DND-41 (cell line): ENCODE measurements at places on chromosomes 3 and 15.

- DNase-seq, result no peak
Measured at GRCh38 chr3:193560870-193561269, 6.2 kb upstream of the ATP13A4 start.

DNA sequence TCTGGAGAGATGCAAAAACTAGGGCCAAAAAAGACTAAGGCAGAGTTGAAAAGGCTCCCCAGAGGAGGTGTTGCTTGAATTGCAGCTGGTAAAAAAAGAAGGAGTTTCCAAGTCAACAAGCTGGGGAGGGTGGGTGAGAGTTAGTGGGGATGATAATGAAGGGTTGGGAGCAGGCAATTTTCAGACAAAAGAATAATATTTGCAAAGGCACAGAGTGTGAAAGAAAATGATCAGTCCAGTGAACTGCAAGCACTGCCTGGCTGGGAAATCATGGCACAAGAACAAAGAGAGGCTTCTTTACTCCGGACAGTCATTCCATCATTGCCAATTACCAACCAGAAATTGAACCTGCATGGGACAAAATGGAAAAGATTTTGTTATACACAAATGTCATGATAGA, 42.2 kb downstream of the C3orf85 start:
- no peak for DNase-seq

DNA sequence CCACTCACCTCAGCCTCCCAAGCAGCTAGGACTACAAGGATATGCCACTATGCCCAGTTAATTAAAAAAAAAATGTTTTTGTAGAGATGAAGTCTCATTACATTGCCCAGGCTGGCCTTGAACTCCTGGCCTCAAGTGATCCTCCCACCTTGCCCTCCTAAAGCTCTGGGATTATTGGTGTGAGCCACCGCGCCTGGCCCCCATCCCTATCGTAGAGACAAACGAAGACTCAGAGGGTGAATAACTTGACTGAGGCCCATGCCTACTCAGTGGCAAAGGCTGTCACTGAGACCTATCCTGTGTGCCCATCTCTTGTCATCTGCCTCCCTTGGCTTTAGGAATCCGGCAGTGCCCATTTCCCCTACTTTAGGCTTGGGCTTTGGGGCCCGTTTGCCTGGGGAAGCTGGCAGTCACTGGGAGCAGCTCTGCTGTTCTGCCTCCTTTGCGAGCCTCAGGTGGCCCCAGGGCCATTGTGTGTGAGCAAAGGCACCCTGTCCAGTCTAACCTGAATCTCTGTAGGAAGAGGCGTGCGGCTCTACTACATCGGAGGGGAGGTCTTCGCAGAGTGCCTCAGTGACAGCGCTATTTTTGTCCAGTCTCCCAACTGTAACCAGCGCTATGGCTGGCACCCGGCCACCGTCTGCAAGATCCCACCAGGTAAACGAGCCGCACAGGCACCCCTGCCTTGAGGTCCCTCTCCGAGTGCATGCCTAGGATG, 70.1 kb downstream of the AAGAB start:
- no peak for DNase-seq

DNA sequence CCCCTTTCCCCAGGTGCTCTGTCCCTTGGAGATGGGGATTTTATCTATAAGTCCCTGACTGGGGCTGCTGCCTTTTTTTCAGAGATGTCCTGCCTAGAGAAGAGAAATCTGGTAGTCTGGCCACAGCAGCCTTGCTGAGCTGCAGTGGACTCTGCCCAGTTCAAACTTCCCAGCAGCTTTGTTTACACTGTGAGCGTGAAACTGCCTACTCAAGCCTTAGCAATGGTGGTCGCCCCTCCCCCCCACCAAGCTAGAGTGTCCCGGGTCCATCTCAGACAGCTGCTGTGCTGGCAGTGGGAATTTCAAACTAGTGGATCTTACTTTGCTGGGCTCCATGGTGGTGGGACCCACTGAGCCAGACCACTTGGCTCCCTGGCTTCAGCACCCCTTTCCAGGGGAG, 38.9 kb downstream of the TMEM266 start:
- DNase-seq, result no peak

- no peak for DNase-seq
Measured at GRCh38 chr3:133152056-133152455, 113.9 kb downstream of the TMEM108 start.

DNA sequence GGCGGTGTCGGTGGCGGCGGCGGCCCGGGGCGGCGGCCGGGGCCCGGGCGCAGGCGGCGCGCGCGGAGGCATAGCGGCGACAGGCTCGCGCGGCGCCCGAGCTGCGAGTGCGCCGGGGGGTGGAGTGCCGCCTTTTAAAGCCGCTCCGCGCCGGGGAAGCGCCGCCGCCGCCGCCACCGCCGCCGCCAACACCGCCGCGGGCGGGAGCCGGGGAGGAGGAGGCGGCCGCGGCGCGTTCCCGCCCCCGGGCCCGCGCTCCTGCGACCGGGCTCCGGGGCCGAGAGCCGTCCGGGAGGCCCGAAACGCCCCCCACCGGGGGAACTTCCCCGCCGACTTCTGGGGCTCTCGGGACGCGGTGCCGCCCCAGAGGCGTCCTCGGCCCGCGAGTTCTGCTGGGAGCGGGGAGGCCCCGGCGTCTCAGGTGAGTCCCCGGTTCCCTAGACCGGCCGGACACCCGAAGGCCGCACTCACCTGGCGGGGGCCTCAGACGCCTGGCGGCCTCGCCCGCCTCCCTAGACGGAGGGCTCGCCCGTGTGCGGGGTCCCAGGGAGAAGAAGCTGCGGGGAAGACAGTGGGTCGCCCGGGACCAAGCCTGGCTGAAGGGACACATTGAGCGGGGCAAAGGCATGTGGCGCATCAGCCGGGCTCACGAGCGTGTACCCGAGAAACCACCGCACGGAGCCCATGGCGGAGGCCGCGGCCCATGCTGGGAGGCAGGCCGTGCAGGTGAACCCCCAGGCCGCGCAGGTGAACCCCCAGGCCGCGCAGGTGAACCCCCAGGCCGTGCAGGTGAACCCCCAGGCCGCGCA, at the start of gene PCSK6:
Gene PCSK6 (minus strand): TSS at position 109 of the 809 bp plus-strand sequence. CDS start 37 bp downstream, at position 72.
- no peak for DNase-seq

GRCh38 chr3:56929809-56930615, 128.3 kb upstream of the ARHGEF3 start:
- no peak for DNase-seq

DNA sequence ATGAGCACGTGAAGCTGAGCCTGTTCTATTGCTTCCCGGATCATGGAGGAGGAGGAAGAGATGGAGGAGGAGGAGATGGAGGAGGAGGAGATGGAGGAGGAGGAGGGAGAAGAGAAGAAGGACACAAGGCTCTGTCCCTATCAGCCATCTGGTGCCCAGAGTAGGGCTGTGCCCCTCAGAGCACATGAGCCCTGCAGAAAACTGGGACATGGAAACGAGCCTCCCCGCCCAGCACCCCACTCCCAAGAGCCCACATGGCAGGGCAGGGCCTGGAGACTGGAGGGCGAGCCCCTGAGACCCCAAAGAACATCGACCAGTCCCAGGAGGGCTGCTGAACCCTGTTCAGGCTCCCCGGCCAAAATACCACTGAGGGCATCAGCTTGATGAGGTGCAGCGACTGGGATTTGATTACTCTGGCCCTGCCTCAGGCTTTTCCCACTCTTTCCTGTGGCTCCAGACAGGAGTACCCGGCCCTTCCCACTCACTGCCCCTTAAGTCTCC, 285.6 kb downstream of the UACA start:
- no peak for DNase-seq

DNA sequence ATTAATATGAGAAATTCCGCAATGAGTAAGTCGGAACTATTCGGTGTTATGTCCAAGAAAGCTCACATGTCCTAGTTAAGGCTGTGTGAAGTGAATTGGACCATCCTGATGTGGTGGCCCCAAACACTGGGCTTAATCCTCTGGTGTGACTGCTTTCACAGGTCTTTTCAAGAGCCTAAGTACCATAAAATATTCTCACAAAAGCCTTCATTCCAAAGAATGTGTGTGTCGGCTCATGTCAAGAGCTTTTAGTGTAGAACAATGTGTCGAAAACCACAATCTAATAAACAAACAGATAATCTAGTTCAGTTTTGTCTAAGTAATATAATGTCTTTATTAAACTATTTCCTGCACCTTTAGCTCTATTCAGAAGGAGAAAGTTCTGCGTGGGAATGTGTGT, 311.4 kb downstream of the LPP start:
- DNase-seq, result no peak

DNA sequence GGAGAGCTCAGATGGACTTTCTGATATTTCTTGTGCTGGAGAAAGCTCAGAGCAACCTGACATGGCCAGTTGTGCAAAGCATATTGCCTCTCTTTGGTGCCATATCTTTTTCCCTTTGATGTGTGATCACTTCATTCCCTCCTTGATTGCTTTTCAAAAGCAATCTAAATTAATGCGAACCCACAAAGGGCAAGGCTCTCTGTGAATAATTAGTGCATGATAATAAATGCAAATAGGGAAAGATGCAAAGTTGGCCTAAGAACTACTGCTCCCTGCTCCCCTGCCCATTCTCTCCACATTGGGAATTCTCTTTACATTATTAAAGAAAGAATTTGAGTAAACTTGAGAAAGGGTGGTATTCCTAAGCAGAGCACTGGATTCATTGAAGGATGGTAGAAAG, 60.9 kb downstream of the SRGAP3 start:
- DNase-seq, result no peak

GRCh38 chr3:30269751-30270445, 336.5 kb upstream of the TGFBR2 start:
- DNase-seq, result no peak

- DNase-seq, result no peak
Measured at GRCh38 chr3:40232626-40233025, 76.9 kb upstream of the EIF1B start.

GRCh38 chr3:150996731-150997130, 24.2 kb upstream of the CLRN1 start:
- DNase-seq, result no peak

GRCh38 chr3:159260049-159260662, 458.3 kb downstream of the MFSD1 start:
- peak; percentile 58 for DNase-seq

DNA sequence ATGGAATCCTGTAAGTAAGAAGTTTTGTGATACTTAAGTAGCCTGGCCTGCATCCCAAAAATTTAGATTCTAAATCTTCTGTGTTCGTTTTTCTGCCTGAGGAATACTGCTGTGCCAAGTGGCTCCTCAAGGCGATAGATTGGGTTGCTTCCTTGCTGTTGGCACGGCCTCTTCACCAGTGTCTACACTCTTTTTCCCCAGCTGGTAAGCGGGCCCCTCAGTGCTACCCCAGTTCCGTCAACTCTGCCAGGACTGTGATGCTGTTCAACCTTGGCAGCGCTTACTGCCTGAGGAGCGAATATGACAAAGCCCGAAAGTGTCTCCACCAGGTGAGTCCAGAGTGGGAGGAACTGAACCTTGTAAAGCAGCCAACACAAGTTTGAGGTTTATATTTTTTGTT, 53.3 kb upstream of the TRIM71 start:
- no peak for DNase-seq

GRCh38 chr3:56860939-56861338, 59.2 kb upstream of the ARHGEF3 start:
- peak; percentile 19 for DNase-seq

GRCh38 chr15:57390583-57390982, 14.3 kb downstream of the CGNL1 start:
- DNase-seq, result no peak

GRCh38 chr15:88470625-88471372, 3.3 kb downstream of the MRPS11 start:
- DNase-seq, result no peak

DNA sequence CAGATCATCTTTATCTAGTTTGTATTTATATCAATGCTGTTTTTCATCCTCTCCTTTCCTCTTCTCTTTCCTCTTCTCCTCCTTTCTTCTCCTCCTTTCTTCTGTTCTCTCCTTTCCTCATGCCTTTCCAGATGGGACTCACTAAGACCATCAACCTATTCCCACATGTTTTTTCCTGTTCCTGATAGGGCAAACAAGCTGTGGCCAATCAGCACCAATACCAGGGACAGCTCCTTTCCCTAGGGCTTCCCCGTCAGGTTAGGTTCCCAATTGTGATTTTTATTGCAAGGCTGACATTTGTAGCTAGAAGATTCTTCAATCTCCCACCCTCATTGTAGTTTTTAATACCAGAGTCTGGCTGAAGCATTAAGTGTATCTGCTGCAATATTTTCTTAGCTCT, 76.3 kb upstream of the COL8A1 start:
- DNase-seq, result peak; percentile 5

GRCh38 chr3:101240719-101241399, 79.5 kb downstream of the IMPG2 start:
- DNase-seq, result no peak

DNA sequence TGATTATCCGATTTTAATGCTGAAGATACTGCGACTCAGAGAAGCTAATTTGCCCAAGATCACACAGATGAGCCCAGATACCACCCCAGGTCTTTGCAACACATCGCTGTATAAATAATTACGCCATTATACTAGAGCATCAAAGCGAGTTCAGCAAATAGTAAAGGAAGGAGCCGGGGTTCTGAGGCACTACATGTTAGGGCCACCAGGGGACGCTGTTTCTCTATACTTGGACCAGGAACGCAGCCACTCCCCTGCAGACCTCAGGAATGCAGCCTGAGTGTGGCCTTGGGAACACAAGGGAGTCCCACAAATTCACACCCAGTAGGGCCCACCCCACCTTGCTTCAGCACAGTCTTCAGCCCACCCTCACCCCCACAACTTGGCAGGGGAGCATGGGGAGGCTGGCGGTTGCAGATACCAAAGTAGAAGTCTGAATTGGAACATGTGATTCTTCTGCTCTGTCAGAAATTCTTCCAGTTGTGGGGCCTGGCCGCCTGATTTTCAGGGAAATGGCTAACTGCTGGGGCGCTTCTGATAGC, 57.8 kb upstream of the RYK start:
- peak; percentile 79 for DNase-seq

- DNase-seq, result no peak
Measured at GRCh38 chr15:97654481-97655076, 305.9 kb upstream of the ARRDC4 start.

GRCh38 chr3:16337856-16338540, 73.0 kb downstream of the OXNAD1 start:
- peak; percentile 81 for DNase-seq

DNA sequence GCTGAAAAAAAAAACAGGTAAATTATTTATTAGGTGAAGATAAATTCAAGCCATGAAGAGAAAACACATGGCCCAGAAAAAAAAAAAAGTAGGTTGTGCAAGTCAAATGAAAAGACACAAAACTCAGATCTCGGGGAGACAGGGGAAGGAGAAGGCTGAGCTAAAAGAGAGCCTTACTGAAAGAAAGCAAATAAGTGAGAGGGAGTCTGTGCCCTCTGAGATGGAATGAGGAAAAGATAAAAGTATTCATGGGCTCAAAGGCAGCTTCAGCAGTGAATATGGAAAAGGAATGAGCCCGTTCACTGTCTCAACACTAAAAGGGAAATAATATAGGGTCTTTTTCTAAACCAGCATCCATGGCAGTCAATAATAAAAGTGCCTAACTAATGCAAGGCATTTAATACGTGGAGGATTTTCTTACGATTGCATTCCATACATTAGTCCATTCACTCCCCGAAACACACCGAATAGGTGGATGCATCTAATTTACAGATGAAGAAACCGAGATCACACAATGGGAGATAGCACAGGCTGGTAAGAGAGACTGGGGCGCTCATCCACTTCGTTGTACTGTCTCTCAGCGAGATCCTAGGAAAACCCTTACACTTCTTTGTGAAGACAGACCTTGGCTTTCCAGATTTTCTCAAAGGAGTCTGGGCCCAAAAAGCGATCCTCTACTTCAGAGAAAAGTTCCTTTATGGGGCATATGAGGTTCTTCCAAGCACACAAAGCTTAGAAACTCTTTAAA, 1.1 kb downstream of the TFDP2 start:
- no peak for DNase-seq
